Breast epithelium (tissue), 4 donors: ENCODE measurements at places on chromosomes 7 and 10. TPM values are rescaled to one million over a fixed set of nuclear protein-coding genes. Genes with fewer than 3 reads are reported as not detected.

EVX1 gene
- not detected for total RNA-seq

RALA gene
- 18.7 TPM for total RNA-seq

TAS2R39 gene
- total RNA-seq = not detected

ANXA8L1 gene
- 6.6 TPM for total RNA-seq

GBX1 gene
- total RNA-seq = not detected

NKX2-3 gene
- total RNA-seq = not detected

OPN1SW gene
- total RNA-seq = not detected

PNLIPRP2 gene
- total RNA-seq = not detected

ITPRID1 gene
- total RNA-seq = 2.6 TPM

DNA sequence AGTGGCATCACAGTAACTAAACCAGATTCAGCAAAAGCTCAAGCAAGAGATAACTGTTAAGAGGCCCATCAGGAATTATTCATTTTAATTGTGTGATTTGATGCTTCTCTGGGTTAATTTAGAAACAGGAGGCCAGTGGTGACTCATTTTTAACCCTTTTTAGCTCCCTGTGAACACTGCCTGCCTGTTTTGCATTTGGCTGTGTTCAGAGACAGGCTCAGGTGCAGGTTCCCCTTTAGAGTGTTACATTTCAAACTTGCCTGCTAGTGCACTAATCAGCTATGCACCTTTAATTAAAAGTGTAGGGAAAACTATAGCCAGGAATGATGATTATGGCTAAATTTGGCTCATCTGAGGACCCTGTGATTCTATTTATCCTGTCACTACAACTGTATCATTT, 6.5 kb downstream of the STAMBPL1 start:
- DNase-seq = no peak

GRCh38 chr7:134637934-134638719, 8.5 kb upstream of the BPGM start:
- no peak for DNase-seq

- no peak for DNase-seq
These were observed 14.0 kb upstream of the GRIFIN start for GRCh38 chr7:2490181-2490651.

DNA sequence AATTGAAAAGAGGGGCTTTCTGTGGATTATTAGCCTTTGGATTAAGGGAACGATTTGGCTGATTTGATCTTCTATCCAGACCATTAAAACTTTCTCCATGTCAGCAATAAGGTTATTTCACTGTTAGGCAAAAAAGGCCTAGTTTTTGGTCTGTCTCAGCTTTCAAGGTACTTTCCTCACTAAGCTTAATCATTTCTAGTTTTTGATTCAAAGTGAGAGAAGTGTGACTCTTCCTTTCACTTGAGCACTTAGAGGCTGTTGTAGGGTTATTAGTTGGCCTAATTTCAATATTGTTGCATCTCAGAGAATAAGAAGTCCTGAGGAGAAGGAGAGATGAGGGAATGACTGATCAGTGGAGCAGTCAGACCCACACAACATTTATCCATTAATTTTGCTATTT, 596.0 kb upstream of the TPK1 start:
- no peak for DNase-seq

DNA sequence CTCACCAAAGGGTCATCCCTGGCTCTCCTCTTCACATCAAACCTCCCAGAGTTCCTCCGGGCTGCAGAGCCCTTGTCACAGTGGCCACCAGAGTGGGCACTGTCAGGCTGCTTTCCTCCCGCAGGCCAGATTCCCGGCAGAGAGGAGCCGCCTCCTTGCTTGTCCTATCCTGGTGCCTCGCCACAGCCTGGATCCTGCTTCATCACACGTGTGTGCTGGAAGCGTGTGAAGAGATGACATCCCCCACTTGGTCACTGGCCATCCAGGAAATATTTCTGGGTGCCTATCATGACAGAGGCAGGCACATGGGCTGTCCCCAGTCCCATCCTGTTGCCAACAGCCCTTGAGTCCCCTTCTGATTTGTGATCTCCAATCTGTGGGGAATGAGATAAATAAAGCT, 15.0 kb downstream of the INSIG1 start:
- no peak for DNase-seq

GRCh38 chr10:93462881-93463280, 19.3 kb downstream of the MYOF start:
- no peak for DNase-seq

DNA sequence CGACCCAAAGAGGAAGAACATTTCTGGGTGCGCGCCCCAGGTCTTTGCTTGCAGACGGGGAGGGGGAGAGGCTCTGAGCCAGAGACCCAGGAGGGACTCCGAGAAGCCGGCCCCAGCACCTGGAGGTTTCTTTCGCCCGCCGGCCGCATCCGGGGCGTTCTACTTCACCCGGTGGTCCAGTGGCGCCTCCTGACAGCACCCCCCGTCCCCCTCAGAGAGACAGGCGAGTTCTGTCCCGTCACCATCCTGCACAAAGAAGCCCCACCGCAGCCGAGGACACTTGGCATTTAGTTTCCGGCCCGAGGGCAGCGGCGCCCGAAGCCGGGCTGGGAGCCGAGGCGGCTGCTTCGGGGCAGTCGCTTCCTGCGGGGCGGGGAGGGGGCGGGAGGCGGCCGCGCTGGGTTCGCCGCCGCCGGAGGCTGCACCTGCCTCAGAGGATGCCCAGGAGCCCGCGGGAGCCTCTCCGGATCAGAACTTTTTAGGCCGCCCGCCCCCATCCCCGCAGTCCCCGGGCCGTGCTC, at the start of gene TMEM178B:
Gene TMEM178B (plus strand): TSS at position 424 of the 521 bp plus-strand sequence.
- no peak for DNase-seq

GRCh38 chr10:119457966-119458766, 84.4 kb downstream of the RGS10 start:
- DNase-seq = no peak

DNA sequence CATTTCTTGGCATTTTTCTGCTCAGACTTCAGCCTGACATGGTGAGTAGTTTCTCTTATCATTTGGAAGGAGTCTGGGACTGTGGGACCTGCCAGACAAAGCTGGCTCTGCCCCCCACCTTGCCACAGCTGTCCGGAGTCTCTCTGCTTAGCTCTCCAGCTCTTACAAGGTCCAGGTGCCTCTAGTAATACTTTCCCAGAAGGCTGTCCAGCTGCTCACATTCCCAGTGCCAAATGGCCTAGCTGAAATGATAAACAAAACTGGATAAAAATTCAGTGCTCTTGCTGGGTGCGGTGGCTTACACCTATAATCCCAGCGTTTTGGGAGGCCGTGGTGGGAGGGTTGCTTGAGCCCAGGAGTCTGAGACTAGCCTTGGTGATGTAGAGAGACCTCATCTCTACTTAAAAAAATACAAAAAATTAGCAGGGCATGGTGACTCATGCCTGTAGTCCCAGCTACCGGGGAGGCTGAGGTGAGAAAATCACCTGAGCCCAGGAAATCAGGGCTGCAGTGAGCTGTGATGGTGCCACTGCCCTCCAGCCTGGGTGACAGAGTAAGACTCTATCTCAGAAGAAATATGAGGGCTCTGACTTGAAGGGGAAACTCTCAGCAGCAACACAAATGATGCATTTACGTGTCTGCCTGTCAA, 86.8 kb downstream of the C10orf90 start:
- no peak for DNase-seq

GRCh38 chr7:28533731-28534531, 121.6 kb downstream of the CREB5 start:
- no peak for DNase-seq

DNA sequence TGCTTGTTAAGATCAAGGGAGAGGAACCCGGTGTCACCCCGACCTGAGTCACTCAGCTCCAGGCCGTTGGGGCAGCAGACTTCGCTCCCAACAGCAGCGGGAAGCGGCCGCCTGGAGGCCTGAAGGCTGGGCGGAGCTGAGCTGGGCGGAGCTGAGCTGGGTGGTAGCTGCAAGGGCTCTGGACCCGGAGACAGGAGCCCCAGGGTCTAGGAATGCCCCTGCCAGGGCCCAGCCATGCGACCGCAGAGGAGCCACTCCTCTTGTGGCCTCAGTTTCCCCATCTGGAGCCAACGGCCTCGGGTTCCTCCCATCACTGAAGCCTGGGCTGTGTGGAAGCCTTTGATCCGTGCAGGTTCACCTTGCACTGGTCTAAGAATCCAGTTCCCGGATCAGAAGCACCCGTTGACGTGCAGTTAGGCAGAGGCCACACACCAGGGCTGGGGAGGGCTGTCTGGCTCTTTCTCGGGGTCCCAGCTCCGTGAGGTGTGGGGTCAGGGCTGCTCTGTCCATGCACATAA, 21.9 kb upstream of the DPYSL4 start:
- no peak for DNase-seq

GRCh38 chr10:37390926-37391325, 265.5 kb downstream of the ANKRD30A start:
- DNase-seq = no peak

DNA sequence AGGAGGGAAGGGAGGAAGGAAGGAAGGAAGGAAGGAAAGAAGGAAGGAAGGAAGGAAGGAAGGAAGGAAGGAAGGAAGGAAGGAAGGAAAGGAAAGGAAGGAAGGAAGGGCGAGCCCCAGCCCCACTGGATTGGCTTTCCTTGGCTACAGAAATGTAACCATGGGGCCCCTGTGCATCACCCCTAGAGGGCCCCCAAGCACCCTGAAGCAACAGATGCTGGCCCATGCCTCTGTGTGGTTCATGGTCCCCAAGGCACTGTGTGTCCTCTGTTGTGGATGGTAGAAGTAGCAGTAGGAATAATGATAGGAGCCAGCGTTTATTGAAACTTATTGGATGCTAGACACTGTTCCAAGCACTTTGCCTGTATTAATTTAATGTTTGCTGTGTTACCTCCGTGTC, 116.6 kb upstream of the MACROH2A2 start:
- no peak for DNase-seq

DNA sequence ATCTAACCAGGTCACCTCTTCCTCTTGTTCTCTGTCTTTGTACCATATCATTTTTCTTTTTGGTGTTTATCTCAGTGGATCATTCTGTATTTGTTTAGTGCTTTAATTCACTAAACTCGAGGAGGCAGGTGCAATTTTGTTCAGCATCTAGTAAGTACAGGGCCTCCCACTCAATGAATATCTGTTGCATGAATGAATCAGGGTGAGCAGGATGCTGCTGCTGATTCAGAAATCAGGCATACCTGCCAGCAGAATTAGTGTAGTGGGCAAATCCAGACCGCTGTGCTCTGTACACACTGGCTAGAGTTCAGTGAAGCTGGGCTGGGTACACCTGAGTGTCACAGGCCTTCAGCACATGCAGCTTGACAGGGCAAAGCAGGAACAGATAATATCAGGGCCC, 511.9 kb downstream of the SUGCT start:
- no peak for DNase-seq

GRCh38 chr10:126716366-126716765, 45.9 kb upstream of the C10orf90 start:
- DNase-seq = no peak

DNA sequence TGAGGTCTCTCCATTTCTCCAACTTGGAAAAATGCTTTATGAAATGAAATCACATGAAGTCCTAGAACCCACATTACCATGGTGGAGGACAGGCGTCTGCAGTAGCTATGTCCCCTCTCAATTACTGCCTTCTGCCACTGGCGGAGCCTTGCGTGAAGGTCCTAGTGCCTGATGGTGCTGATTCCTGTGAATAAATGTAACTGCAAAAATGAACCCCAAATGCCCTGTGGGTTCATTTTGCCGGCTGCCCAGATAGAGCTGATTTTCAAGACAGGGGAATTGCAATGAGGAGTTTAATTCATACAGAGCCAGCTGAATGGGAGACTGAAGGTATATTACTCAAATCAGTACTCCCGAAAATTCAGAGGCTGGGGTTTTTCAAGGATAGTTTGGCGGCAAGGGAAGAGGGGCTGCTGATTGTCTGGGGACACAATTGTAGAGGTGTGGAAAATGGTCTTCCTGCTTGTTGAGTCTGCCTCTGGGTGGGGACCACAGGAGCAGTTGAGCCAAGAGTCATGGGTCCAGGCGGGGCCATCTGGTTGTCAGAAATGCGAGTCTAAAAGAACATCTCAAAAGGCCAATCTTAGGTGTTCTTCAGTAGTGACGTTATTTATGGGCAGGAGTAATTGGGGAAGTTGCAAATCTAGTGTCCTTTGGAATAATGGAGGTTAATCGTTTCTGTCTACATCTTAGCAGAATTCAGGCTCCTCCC, 13.5 kb downstream of the PRF1 start:
- DNase-seq = no peak

DNA sequence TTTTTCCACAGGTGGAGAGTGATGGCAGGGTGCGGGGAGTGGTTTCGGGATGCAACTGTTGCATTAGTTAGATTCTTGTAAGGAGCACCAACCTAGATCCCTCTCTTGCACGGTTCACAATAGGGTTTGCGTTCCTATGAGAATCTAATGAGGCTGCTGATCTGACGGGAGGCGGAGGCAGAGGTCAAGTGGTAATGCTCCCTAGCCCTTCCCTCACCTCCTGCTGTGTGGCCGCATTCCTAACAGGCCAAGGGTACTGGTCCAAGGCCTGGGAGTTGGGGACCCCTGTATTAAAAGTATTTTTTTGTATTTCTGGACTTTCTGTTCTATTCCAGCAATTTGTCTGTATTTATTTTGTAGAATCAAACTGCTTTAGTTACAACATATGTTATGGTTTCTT, 7.2 kb downstream of the CBLL1 start:
- no peak for DNase-seq

GRCh38 chr7:28784171-28784902, 173.8 kb downstream of the TRIL start:
- DNase-seq = no peak

DNA sequence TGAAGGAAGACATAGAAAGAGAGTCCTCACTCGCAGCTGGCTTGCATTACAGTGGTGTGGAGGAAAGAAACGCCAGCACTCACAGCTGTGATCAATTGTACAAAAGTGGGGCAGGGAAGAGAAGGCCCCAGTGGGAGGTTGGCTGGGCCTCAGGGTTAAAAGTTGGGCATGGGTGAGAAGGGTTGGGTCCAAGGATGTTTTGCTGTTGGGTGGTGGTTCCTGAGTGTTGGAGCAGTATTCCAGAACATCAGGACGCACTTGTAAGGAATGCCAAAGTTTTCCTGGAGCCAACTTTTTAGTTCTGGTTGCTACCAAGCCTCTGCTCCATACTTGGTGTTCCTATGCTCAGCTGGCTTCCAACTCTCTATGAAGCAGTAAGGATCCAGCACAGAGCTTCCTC, 55.4 kb upstream of the MKRN1 start:
- no peak for DNase-seq

- no peak for DNase-seq
These were observed 159.8 kb downstream of the NRF1 start for GRCh38 chr7:129771201-129771927.

GRCh38 chr7:94529516-94529915, 19.9 kb downstream of the CASD1 start:
- DNase-seq = no peak

- DNase-seq = no peak
These were observed 176.9 kb upstream of the ZWINT start for GRCh38 chr10:56537984-56538383.

GRCh38 chr7:140591180-140591902, 49.3 kb downstream of the DENND2A start:
- no peak for DNase-seq

GRCh38 chr10:128875030-128875744, 591.9 kb upstream of the MGMT start:
- no peak for DNase-seq

- no peak for DNase-seq
These were observed 238.1 kb upstream of the AOAH start for GRCh38 chr7:36962367-36962766.

GRCh38 chr10:30705101-30705624, 75.6 kb upstream of the LYZL2 start:
- no peak for DNase-seq
